ENCODE measurements at places on chromosomes 2 and 18. TPM values are rescaled to one million over a fixed set of nuclear protein-coding genes. Genes with fewer than 3 reads are reported as not detected.

- no peak for DNase-seq
Observed at GRCh38 chr18:52979892-52980291, 639.9 kb downstream of the DCC start.

Gene PPP1R1C
- 3.4 TPM for total RNA-seq

DNA sequence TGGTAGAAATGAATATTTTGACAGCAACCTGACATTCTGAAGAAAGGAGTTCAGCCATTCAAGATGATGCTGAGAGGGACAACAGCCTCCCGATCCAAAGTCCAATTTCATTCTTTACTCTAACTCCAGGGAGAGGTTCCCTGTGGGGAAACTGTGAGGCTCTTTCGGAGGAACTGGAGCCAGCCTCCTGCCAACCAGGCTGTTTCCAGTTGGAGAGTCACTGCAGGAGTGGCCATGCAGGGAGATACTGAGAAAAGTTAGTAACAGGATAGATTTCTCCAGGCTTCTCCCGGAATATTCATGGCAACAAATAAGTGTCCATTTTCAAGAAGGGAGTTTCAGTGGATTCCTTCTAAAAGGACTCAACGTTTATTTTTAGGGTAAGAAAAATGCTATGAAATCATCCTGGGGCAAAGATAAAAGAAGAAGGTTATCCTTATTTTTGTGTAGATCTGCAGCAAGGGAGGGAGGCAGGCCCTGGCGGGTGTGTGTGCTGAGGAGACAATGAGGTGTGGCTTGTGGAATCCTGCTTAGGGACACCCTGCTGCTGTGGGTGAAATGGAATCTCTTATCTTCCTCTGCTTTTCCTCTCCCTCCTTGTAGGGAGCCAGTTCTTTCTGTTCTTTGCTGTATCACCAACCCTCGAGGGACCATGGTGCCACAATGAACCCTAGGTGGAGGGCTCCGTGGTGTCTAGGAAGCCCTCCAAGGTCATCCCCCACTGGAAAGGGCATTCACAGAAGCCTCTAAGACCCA is 18.1 kb downstream of the KLHL14 start:
- no peak for DNase-seq

DNA sequence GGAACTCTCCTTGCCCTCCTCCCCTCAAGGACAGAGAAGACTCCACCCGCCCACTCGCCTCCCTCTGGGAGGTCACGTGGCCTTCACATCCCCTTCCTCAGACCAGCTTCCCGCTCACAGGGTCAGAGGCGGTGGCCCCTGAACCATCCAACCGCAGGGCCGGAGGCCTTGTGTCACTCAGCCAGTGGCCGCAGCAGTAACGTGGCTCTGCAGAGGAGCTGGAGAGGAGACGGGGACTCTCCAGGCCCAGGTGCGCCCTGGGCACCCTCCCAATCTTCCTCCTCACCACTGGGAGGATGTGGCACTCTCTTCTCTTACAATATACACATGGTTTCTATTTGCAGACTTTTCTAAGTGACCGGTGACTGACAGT is 161.7 kb downstream of the TWIST2 start:
- no peak for DNase-seq

Measured in urinary bladder (tissue), 4 donors.